ENCODE measurements at places on chromosomes 1 and 21.
A peak's percentile ranks its signal among the peaks of the same experiment; 100 is the strongest.

DNA sequence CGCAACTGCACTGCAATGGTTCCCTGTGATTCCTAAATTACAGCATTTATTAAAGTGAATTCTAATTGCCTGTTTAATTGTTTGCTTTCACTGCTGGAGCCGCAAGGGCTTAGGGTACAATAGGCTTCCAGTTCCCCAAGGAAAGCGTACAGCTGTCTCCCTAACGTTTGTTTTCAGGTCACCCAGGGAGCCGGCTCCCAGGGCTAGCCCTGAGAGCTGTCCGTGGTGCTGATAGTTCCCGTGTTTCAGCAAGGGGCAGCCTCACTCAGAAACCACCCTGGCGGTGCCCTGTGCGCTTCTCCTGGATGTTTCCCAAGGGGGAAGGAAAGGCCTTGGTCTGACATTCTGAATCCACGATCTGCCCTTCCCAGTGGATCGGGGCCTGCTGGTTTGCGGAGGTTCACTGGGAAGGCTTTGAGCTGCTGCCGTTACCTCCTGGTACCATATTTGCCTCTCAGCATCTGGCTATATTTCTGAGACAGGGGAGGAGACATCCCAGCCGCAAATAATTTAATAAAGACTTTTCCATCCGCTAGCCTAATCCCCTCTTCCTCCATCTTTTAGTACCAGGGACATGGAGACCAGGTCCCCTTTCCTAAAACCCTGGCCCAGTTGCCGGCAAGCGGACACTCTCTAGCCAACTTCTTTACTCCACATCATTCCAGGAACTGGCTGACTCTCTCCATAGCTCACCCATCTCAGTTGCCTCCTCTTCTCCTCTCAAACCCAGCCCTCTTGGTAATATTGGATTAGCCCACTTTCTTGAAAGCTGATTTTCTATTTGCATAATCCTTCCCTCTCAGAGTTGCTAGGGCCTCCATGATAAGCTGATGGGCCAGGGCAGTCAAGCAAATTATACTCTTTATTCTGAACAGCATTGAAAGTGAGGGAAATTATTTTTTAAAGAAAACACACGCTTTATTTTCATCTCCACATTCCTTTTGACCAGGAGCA is 149.0 kb downstream of the IGSF21 start:
- peak; percentile 30 for DNase-seq

GRCh38 chr21:31052489-31053142 is 14.3 kb upstream of the KRTAP19-8 start:
- DNase-seq = no peak

GRCh38 chr21:44927587-44928461 is 7.1 kb upstream of the ITGB2 start:
- no peak for DNase-seq

GRCh38 chr21:44380876-44381275 is 27.5 kb downstream of the TRPM2 start:
- DNase-seq = no peak

GRCh38 chr1:1915911-1916840 is 1.1 kb downstream of the CALML6 start:
- no peak for DNase-seq

All from posterior cingulate gyrus (tissue), 11 donors.